ENCODE measurements at places on chromosomes 7 and 10. TPM values are rescaled to one million over a fixed set of nuclear protein-coding genes. Genes with fewer than 3 reads are reported as not detected.

DNA sequence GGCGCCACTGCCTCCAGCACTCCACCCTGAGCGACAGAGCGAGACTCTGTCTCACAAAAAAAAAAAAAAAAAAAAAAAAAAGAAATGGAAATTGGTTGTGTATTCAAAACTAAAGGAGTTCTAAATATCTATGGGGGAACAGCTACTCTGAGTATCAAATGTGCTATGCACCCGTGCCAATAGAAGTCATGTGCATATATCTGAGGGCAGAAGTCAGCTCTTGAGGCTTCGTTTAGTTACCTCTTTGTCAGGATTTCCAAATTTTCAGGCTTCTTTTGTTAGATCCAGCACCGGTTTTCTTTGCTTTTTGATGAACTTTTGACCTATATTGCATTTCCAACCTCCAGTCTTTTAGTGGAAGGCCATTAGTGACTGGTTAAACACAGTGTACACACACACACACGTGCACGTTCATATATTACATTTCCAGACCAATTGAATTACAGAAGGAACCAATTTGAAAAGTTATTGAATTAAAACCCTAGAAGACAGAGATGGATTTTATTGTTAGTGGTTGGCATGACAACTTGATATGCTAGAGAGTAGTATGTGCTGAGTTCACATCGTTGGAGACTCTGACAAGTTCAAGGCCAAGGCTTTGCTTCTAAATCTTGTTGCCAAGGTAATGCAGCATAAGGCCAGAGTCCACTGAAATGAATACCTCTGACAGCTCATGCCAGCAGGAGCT lies 33.1 kb upstream of the ADD3 start:
- no peak overlapping the region for H3K27ac ChIP-seq
- H3K4me3 ChIP-seq = no peak overlapping the region
- H3K27me3 ChIP-seq = no peaks in the 10 kb centered on the region
- peaks cover 5% of the 10 kb centered on the region for H3K4me1 ChIP-seq
- no peak for DNase-seq

Gene NPY4R2
- polyA plus RNA-seq = not detected

Gene CCDC6
- polyA plus RNA-seq = 7.7 TPM

Gene ZNF804B
- not detected for polyA plus RNA-seq

- peak; percentile 6 for DNase-seq
- H3K4me3 ChIP-seq = no peak overlapping the region
- H3K27ac ChIP-seq = no peak overlapping the region
- no peaks in the 10 kb centered on the region for H3K4me1 ChIP-seq
- no peaks in the 10 kb centered on the region for H3K27me3 ChIP-seq
- H3K36me3 ChIP-seq = no peaks in the 10 kb centered on the region
These were observed 23.1 kb upstream of the PIK3CG start for GRCh38 chr7:106841896-106842390.

- no peak for DNase-seq
- no peaks in the 10 kb centered on the region for H3K27me3 ChIP-seq
- H3K36me3 ChIP-seq = no peaks in the 10 kb centered on the region
- no peak overlapping the region for H3K27ac ChIP-seq
- H3K4me1 ChIP-seq = no peaks in the 10 kb centered on the region
These were observed 339.7 kb downstream of the PTPRN2 start for GRCh38 chr7:158247758-158248487.

DNA sequence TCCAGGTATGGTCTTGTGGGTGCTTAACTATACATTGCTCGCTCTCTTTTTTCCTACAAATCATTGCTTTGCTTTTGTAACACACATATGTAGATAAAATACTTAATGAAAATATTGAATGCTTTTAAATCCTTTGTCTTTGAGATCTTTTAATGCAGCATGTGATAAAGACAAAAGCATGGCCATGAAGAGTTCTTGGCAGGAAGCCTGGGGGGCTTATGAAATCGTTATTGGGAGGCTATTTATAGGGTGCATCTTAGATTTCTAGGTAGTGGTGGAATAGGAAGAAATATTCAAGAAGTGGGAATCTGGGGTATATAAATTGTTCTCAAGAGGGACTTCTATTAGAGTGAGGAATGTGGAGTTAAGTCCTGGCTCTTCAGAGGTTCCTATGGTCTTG lies 21.9 kb downstream of the UBE2D1 start:
- H3K4me1 ChIP-seq = peaks cover 44% of the 10 kb centered on the region
- H3K4me3 ChIP-seq = no peak overlapping the region
- no peaks in the 10 kb centered on the region for H3K27me3 ChIP-seq
- no peak overlapping the region for H3K27ac ChIP-seq

- no peaks in the 10 kb centered on the region for H3K27me3 ChIP-seq
- H3K27ac ChIP-seq = no peak overlapping the region
- H3K4me3 ChIP-seq = no peak overlapping the region
These were observed 7.6 kb upstream of the GRID2IP start for GRCh38 chr7:6558837-6559236.

- no peaks in the 10 kb centered on the region for H3K36me3 ChIP-seq
- H3K4me1 ChIP-seq = no peaks in the 10 kb centered on the region
- no peak overlapping the region for H3K27ac ChIP-seq
- no peak overlapping the region for H3K4me3 ChIP-seq
- H3K27me3 ChIP-seq = no peaks in the 10 kb centered on the region
- no peak for DNase-seq
These were observed 200.7 kb downstream of the POLR1F start for GRCh38 chr7:19508124-19508523.

DNA sequence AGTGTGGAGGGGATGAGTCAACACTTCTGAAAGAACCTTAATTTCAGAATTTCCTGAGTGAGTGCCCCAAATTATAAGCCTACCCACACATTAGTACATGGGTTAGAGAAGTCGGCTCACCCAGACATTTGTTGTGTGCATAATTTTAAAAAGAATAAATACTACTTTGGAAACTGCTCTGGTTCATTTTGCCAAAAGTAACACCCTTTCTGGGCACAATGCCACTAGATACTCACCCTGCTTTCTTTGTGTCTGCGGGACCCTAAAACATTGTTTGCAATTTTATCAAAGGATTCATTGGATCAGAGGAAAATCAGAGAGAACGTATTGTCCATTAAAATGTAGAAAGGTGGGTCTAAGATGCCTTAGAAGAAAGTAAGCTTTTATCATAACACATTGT lies 245.5 kb upstream of the NRP1 start:
- no peaks in the 10 kb centered on the region for H3K4me1 ChIP-seq
- no peak overlapping the region for H3K27ac ChIP-seq
- no peak for DNase-seq
- no peaks in the 10 kb centered on the region for H3K36me3 ChIP-seq
- H3K4me3 ChIP-seq = no peak overlapping the region
- H3K27me3 ChIP-seq = no peaks in the 10 kb centered on the region

Gene UNCX
- not detected for polyA plus RNA-seq

Gene ZC3HAV1L
- not detected for polyA plus RNA-seq

DNA sequence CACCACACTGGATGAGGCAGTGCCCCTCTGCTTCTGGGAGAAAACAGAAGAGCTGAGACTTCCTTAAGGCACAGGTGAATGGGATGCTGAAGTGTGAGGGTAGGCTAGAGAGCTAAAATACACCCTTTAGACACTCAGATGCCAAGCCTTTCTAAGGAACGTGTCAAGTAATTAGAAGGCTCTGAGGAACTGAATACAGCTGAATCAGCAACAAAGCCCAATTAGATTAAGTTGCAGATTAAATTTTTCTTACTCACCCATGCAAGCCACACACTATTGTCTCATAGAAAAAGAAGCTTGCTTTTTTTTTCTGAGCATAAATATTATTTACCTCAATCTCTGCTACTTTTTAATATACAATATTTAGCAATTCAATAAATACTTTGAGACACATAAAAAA lies 354.3 kb upstream of the NRG3 start:
- H3K4me1 ChIP-seq = no peaks in the 10 kb centered on the region
- no peak overlapping the region for H3K4me3 ChIP-seq
- no peak overlapping the region for H3K27ac ChIP-seq
- no peak for DNase-seq

DNA sequence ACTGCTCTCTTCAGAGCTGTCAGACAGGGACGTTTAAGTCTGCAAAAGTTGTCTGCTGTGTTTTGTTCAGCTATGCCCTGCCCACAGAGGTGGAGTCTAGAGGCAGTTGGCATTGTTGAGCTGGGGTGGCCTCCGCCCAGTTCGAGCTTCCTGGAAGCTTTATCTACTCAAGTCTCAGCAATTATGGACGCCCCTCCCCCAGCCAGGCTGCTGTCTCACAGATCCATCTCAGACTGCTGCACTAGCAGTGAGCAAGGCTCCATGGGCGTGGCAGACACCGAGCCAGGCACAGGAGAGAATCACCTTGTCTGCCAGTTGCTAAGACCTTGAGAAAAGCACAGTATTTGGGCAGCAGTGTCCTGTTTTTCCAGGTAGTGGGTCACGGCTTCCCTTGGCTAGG lies 98.1 kb downstream of the SDHAF3 start:
- no peak overlapping the region for H3K27ac ChIP-seq
- no peaks in the 10 kb centered on the region for H3K4me1 ChIP-seq
- DNase-seq = no peak
- H3K36me3 ChIP-seq = no peaks in the 10 kb centered on the region
- no peaks in the 10 kb centered on the region for H3K27me3 ChIP-seq

- no peak overlapping the region for H3K27ac ChIP-seq
- no peak overlapping the region for H3K4me3 ChIP-seq
- peaks cover 68% of the 10 kb centered on the region for H3K36me3 ChIP-seq
- no peaks in the 10 kb centered on the region for H3K4me1 ChIP-seq
These were observed 20.0 kb downstream of the PDSS1 start for GRCh38 chr10:26717476-26717875.

DNA sequence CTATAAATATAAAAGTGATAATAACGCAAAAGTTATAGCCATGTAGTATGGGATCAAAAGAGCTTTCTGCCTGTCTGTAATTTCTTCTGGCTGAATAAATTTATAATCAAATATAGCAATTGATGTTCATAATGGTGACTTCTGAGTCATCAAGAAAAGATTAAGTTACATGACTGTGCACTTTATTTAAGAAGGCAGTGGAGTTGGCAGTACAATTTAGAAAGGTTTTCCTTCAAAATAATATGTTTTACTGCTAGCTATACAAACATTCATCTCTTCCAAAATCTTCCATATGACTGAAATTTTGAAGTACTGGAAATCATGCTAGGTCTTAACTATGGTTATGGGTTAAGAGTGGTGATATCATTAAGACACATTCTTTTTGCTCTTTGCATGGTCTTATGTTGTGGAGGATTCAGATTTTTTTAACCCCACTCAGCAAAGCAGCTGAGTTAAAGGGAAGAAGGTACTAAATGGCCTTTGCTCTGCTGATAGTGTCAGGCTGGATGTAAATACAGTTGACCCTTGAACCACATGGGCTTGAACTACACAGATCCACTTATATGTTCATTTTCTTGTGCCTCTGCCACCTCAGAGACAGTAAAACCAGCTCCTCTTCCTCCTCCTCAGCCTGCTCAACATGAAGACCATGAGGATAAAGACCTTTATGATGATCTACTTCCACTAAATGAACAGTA lies 323.6 kb downstream of the BBS9 start:
- no peak overlapping the region for H3K4me3 ChIP-seq
- no peak for DNase-seq
- no peaks in the 10 kb centered on the region for H3K27me3 ChIP-seq

DNA sequence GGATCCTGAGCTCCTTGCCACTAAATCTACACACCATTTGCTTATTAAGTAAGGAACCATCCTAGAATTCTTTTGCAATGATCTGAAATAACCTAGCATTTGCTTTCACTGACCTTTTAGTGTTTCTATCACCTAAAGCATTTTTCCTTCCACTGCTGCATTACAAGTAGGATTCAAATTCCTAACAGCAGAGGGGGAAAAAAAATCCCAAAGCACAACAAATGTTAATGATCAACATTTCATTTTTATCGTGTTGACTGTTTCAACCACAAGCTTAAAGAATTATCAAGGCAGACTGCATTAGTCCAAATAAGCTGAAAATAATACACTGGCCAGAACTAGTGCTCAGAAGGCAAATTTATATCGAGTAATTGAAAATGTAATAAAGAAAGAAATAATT lies 174.7 kb upstream of the TCF7L2 start:
- no peak for DNase-seq
- no peaks in the 10 kb centered on the region for H3K36me3 ChIP-seq
- H3K27ac ChIP-seq = no peak overlapping the region
- no peak overlapping the region for H3K4me3 ChIP-seq
- H3K4me1 ChIP-seq = no peaks in the 10 kb centered on the region

GRCh38 chr10:120042705-120043104 lies 150.2 kb downstream of the SEC23IP start:
- no peak overlapping the region for H3K27ac ChIP-seq
- no peak overlapping the region for H3K4me3 ChIP-seq
- no peaks in the 10 kb centered on the region for H3K27me3 ChIP-seq
- DNase-seq = no peak
- H3K4me1 ChIP-seq = no peaks in the 10 kb centered on the region

DNA sequence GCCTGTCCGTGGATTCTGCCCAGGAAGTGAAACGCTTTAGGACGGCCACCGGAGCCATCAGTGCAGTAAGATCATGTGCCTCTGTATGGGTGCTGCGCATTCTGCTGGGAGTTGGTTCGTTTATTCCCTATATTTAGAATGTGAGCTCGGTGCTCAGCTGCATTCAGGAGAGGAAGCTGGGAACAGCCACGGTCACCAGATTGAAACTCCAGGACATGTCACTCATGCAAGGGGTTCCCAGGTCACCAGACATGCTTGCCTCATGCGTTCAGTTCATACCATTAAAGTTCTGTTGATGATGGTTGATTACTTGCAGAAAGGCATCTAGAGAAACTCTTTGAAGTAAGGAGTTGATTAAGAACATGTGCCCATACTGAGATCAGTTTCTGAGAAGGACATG lies 78.1 kb downstream of the TRRAP start:
- H3K36me3 ChIP-seq = peaks cover 95% of the 10 kb centered on the region
- H3K4me1 ChIP-seq = no peaks in the 10 kb centered on the region
- no peaks in the 10 kb centered on the region for H3K27me3 ChIP-seq
- H3K4me3 ChIP-seq = no peak overlapping the region

- H3K27ac ChIP-seq = no peak within 1 kb of the TSS
- DNase-seq = no peak
- no peak within 1 kb of the TSS for H3K4me3 ChIP-seq
- peaks cover 19% of the 10 kb centered on the region for H3K4me1 ChIP-seq
These were observed at the start of gene ELFN1 for GRCh38 chr7:1669954-1670893. Gene ELFN1, plus strand, starts transcription at chr7:1670277. Its CDS starts 74,320 bp downstream, at chr7:1744597.

Gene ADCY1
- polyA plus RNA-seq = not detected

GRCh38 chr7:96179341-96179740 lies 142.6 kb downstream of the SLC25A13 start:
- no peak overlapping the region for H3K4me3 ChIP-seq
- H3K4me1 ChIP-seq = no peaks in the 10 kb centered on the region
- DNase-seq = no peak
- no peaks in the 10 kb centered on the region for H3K27me3 ChIP-seq

- H3K4me1 ChIP-seq = no peaks in the 10 kb centered on the region
- no peak overlapping the region for H3K27ac ChIP-seq
- H3K36me3 ChIP-seq = no peaks in the 10 kb centered on the region
- no peaks in the 10 kb centered on the region for H3K27me3 ChIP-seq
These were observed 19.5 kb upstream of the PPP1R3C start for GRCh38 chr10:91652364-91652763.

Gene FRA10AC1
- 2.0 TPM for polyA plus RNA-seq

Gene GATA3
- not detected for polyA plus RNA-seq

Gene NEUROG3
- polyA plus RNA-seq = not detected

Gene CDHR3
- not detected for polyA plus RNA-seq

- H3K27ac ChIP-seq = no peak overlapping the region
- H3K36me3 ChIP-seq = no peaks in the 10 kb centered on the region
- no peak overlapping the region for H3K4me3 ChIP-seq
- H3K27me3 ChIP-seq = no peaks in the 10 kb centered on the region
- peak; percentile 24 for DNase-seq
- H3K4me1 ChIP-seq = no peaks in the 10 kb centered on the region
These were observed 650.5 kb upstream of the SORCS1 start for GRCh38 chr10:107814865-107815487.

- no peak overlapping the region for H3K4me3 ChIP-seq
- H3K4me1 ChIP-seq = peaks cover 41% of the 10 kb centered on the region
- H3K27me3 ChIP-seq = no peaks in the 10 kb centered on the region
These were observed 97.7 kb downstream of the SH3PXD2A start for GRCh38 chr10:103757531-103758293.
